CD8-positive, alpha-beta T cell (primary cell): ENCODE measurements at places on chromosomes 1 and 21.

DNA sequence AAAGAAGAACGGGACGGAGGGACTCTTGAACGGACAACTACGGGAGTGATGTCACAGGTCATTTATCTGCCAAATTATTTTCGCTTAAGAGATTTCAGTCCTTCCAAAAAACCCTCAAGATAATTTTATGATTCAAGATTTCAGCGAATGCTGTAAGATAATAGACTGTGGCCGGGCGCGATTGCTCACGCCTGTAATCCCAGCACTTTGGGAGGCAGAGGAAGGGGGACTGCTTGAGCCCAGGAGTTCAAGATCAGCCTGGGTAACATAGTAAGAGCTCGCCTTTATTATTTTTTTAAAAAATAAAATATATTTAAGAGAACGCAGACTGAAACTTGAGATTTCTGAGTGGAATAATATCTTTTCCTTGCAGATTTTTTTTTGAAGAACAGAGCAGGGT is 609 bp downstream of the RWDD2B start:
- no peak for DNase-seq

DNA sequence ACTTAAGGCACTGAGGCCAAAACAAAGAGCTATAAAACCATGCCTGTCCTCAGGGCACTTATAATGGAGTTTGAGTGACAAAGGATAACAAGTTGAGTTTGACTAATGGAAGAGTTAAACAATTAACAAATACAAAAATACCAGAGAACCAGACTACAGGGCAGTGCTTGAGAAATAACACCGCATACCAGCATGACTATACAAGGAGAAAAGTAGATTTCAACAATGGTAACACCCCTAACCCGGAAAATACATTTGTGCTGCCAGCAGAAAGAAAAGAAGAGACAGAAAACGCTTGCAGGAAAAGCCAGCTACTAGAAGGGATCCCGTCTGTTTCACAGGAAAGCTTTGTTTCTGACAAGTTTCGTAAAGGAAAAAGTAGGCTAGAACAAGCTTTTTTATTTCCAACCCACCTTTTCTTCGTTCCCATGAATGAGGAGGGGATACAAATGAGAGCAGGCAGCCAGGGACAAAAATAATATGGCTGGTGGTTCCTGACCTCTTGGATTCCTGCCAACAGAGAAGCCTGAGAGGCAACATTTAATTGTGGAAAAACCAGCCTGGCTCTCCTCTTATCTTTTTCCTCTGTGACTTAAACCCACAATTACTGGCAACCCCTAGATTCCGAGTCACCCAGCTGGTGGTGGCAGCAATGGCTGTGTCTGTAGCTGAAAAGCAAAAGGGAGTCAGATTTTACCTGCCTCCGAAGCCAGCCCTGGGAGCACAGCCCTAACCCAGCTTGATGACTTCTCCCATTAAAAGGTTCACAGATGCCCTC is 56.5 kb downstream of the WLS start:
- no peak for DNase-seq

GRCh38 chr1:89547563-89548116 is 23.0 kb downstream of the LRRC8B start:
- DNase-seq, result no peak

GRCh38 chr1:223815865-223816264 is 29.9 kb downstream of the TP53BP2 start:
- no peak for DNase-seq

- no peak for DNase-seq
These were observed 2.4 kb upstream of the C1orf159 start for GRCh38 chr1:1118011-1118875.

DNA sequence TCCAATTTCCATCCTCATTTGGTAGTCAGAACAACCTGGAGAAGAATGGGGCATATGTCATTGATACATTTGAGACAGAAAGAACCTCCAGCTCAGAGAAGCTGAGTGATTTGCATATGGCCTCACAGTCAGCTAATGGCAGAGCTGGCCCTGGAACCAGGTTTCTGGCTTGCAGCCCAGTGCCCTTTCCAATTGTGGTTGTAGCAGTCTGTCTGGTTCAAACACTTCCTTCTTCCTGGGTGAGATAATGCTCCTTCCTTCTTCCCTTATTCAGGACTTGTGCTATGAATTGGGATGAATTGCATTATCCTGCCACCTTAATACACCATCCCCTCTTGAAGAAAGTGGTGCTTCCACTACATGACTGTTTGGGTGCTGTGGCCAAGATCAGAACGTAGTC is 24.2 kb downstream of the SLC5A9 start:
- no peak for DNase-seq

DNA sequence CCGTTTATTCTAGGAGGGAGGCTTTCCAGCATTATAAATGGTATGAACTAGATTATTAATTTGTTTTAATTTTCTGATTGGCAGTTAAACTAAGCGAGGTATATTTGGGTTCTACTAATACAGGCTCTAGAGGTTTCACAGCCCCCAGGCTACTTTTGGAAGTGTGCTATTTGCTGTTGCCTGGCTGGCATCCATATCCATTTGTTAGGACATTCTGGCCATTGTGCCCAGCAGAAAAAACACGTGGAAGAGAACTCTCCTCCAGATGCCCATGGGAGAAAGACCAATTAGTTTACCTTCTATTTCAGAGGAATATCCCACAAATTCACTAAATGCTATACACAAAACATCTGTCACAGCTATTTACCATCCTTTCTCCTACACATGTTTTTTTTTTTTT is 29.3 kb downstream of the MACO1 start:
- DNase-seq, result no peak

DNA sequence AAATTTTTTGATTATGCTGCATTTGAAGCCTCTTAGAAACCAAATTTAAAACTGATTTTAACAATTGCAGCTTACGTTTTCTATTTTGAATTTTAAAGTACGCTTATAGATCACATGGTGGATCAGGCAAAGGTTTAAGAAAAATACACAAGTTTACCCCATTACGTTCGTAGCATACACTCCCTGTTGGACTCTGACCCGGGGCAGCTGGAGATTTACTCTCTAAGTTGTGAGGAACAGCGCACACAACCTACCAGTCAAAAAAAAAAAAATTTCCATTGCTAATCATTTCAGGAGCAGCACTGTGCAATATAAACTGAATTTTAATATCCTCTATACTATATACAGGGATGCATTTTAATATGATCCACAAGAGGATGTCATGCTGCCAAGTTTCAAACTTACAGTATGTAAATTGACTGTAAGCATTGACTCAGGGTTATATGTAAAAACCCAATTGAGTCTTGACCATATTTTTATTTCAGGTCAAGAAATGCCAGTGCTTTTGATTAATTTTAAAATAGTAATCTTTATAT is 20.4 kb downstream of the CSDE1 start:
- no peak for DNase-seq

GRCh38 chr1:30744060-30744756 is 13.4 kb downstream of the LAPTM5 start:
- DNase-seq, result peak; percentile 50

GRCh38 chr1:39789571-39790110 is 976 bp upstream of the BMP8B start:
- DNase-seq, result no peak

- no peak for DNase-seq
These were observed 13.3 kb upstream of the SYNC start for GRCh38 chr1:32715901-32716311.

GRCh38 chr1:116794371-116794770 is 40.1 kb downstream of the CD2 start:
- no peak for DNase-seq

DNA sequence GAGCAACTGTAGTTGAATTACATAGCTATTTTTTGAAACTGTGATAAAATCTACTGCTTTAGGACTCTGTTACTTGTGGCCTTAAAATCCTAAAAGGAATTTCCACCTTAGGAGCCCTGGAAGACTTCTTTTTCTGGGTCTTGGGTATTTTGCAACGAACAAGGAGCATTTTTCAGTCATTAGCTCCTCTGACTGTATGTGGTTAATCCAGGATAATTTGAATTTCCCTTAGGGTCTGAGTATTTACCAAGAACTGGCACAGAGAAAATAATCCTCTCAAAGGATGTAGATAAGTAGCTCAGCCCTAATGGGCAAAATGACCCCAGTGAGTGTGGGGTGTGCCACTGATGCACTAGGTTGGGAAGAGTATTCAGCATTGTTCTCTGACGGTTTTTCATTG is 170.4 kb downstream of the VAV3 start:
- DNase-seq, result no peak

- DNase-seq, result no peak
These were observed 505.8 kb downstream of the SMYD3 start for GRCh38 chr1:246001142-246001836.

GRCh38 chr1:113804421-113805255 is 7.6 kb downstream of the RSBN1 start:
- DNase-seq, result no peak

GRCh38 chr1:224082146-224082545 is 31.8 kb upstream of the FBXO28 start:
- DNase-seq, result no peak

DNA sequence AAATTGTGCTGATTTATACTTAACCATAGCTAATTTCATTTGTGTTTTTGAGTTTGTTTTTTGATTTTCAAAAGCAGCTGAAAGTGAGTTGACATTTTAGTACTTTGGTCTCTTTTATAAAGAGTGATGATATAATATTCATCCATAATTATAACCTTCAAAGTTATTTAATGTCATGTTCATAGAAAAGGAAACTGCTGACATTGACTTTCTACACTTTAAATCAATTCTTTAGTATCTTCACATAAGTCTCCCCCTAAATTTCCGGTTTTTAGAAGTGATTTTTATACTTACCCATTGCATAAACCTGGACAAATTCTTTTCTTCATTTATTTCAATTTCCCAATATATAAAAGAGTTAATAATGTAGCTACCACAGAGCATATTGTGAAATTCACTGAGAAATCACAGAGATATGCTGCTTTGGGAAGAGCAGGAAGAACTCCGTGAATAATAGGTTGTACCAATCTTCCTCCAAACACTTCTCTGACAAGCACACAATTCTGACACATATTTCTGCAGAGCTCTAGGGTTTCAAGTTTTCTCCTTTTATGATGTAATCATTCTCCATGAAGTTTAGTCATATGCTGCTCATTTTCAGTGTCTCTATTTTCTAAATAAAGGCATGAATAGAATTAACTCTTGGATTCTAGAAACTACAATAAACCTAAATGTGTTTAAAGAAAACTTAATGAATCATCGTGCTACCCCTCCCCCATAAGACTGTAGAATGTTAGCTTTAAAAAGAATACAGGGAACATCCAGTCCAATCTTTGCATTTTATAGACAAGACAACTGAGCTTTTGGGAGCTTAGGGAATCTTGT is 25.6 kb upstream of the CDC42BPA start:
- DNase-seq, result no peak

DNA sequence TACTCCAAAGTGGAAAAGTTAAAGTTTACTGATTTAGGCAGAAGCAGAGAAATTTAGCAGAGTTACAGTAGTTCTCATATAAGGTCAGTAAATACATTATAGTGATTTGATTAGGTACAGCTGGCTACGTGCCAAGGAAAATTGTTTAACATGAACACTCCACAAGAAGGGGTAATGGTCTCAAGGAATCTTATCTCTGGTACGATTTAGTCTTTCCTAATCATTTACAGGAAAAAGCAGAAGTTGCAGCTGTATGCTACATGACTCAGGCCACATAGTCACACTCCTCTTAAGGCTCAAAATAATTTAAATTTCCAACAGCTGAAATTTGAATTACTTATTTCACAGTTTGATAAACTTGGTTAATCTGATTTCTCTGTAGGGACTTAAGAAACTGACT is 36.9 kb upstream of the OR2B11 start:
- no peak for DNase-seq

DNA sequence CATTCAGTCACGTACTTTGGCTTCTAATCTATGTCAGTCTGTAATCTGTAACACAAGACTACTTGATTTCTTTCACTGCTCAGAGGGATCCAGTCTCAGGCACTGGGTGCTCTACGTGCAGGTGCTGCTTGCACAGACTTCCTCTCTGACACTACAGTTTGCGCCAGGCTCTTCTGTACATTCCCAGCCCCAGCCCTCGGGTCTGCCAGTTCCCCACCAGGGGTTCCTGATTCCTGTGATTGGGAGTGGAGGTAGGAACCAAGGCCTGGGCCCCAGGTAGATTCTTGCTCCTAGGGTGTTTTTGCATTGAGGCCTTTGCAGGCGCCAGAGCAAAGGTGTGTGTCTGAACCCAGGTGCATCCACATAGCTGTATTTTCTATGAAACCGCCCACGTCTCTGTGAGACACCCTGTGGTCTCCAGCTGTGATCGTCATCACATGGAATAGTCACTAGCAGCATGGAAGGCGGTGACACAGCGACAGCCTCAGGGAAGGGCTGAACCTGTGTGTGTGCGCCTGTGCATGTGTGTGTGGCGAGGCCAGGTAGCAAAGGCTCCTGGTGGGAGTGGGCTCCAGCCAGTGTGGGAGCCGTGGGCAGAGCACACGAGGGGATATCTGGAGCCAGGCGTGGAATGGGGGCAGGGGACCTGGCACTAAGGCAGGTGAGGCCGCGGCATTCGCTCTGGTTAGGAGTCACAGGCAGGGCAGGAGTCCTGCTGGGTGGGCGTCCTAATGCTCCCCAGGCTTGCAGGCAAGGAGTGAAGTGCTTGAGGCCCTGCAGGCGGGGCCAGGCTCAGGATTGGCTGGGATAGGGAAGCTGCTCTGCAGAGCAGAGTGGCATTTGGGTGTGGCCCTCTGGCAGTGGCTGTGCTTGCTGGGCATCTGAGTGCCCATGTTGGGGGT is 5.2 kb downstream of the GJC2 start:
- DNase-seq, result no peak

GRCh38 chr1:209057901-209058300 is 525.6 kb upstream of the CAMK1G start:
- DNase-seq, result no peak

DNA sequence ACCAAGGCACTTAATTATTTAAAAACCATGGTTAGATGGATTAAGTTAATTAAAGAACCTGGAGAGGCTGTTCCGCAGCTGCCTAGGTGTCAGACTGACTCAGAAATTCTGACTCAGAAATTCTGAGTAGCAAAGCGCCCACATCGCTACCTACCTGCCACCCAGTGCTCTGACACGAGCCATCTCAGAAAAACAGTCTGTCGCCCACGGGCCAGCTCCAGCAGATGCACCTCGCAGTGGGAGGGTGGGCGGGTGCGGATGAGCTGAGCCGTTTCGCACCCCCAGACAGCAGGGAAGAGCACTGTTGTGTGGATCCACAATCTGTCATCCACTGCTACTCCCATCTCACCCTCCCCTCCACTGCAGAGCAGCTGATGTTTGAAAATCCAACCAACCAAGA is 13.5 kb downstream of the KCNK1 start:
- DNase-seq, result no peak

DNA sequence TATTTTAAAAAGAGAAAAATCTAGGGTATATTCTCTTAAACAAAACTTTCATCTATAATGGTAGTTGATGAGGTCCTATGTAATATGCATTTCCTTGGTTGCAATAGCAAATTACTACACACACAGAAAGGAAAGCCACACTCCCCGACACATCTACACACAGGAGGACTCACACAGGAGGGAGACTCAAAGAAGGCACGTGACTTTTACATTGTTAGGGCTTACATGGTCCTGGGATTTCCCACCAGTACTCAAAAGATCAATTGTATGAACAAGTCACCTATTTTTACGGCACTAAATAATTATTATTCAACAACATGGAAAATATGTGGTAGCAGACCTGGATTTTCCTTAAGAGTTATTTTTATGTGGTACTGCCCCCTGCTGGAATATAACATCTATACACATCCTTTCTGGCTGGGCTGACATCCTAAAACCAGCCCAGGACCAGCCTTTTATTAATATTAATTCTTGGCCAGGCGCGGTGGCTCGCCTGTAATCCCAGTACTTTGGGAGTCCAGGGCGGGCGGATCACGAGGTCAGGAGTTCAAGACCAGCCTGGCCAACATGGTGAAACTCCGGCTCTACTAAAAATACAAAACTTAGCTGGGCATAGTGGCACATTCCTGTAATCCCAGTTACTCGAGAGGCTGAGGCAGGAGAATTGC is 33.9 kb upstream of the LGALS8 start:
- DNase-seq, result peak; percentile 65

- no peak for DNase-seq
These were observed 2.9 kb upstream of the TFF3 start for GRCh38 chr21:42317826-42318746.
